Choroid plexus epithelial cell (primary cell): ENCODE measurements at places on chromosomes 6 and 20.
A peak's percentile ranks its signal among the peaks of the same experiment; 100 is the strongest.

GRCh38 chr20:33132513-33133372 lies 35.2 kb upstream of the BPIFA2 start:
- DNase-seq: no peak

GRCh38 chr6:157392927-157393668 lies 12.1 kb downstream of the ZDHHC14 start:
- DNase-seq: no peak

DNA sequence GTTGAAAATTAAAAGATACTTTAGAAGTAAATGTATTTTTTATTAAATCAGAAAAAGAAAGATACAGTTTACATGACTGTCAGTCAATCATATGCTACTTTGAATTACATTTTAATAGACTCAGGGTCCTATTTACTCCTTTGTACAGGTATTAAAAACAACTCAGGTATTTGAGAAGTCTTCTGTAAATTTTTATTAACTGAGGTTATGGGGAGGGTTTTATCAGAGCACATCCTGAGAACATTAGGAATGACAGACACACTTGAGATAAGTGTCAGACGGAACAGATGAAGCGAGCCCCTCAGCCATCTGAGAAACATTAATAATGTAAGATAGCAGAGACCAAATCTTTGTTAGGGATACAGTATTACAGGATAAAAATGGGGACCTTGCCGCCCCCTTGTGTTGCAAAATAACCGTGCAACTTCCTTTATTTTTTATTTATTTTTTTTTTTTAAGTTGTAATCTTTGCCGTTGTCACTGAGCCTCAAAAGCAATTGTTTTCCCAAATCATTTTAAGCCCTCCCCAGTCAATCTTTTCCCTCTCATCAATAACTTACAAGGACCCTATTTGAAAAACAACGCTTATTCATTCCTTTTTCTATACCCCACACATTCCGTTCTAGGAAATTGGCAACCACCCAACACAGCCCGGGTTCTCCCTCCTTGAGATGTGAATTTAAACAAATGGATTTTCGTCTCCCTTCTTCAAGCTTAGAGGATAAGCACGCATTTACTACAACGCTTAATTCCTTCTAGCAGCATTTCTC lies 126.7 kb downstream of the BCAS1 start:
- DNase-seq: peak; percentile 60

DNA sequence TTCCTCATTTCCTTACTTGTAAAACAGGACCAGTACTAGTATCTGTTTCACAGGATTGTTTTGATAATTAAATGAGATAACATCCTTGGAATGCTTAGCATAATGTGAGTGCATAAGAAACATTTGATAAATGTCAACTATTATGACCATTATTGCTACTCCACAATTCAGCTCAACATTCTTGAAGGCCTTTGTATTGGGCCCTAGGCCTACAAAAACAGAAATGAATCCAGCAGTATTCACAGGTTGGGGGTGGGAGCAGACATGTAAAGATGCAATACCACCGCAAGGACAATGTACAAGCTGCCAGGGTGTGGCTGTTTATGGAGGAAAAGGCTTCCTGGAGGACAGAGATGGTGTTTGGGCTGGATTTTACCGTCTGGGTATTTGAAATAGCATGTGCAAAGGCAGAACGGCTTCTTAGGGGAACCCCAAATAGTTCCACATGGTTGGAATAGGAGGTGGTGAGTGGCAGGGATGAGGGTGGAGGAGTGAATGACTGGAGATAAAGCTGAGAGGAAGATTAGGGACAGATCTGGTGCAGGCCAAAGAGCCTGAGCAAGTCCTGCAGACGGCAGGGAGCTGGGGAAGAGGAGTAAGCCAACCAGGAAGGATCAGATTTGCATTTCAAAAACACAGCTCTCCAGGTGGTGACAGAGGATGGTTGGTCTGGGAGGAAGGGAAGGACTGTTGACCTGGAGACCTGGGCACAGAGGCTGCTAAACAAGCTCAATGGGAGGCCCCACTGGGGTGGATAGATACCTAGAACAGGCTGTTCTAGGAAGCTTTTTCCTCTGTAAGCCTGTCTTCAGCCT lies 57.0 kb upstream of the EPB41L1 start:
- peak; percentile 68 for DNase-seq

- DNase-seq: no peak
Measured at GRCh38 chr6:138987080-138987642, 892 bp downstream of the REPS1 start.

GRCh38 chr20:19078448-19079373 lies 133.7 kb upstream of the SLC24A3 start:
- no peak for DNase-seq

GRCh38 chr6:158655569-158656450 lies 6.0 kb downstream of the SYTL3 start:
- no peak for DNase-seq

DNA sequence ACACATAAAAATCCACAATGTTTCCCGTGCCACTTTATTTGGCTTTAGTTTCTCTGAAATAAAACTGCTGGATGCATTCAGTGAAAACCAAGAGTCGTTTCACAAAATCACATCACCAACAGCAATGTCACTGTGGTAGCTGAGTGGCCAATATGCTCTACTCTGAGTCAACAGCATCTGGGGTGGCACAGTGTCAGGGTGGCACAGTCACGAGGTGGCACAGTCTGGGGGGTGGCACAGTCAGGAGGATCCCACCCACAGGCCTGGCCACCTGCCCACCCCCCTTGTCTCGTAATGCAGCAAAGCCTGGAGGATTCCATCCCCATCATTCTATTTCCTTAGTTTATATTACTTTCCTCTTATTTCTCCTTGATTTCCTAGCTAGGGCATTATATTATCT lies 87.0 kb downstream of the ANKRD60 start:
- no peak for DNase-seq

GRCh38 chr6:52483671-52484003 lies 63.5 kb downstream of the EFHC1 start:
- DNase-seq: no peak

- DNase-seq: peak; percentile 47
Measured at GRCh38 chr20:57714409-57715267, 4.8 kb upstream of the PMEPA1 start.

- DNase-seq: no peak
Measured at GRCh38 chr20:60131375-60131774, 173.2 kb downstream of the CDH26 start.

GRCh38 chr6:145155873-145156782 lies 579.2 kb downstream of the EPM2A start:
- DNase-seq: no peak
